Astrocyte (in vitro differentiated cells and primary cell): ENCODE measurements at places on chromosomes 16 and 17. TPM values are rescaled to one million over a fixed set of nuclear protein-coding genes. Genes with fewer than 3 reads are reported as not detected.

DNA sequence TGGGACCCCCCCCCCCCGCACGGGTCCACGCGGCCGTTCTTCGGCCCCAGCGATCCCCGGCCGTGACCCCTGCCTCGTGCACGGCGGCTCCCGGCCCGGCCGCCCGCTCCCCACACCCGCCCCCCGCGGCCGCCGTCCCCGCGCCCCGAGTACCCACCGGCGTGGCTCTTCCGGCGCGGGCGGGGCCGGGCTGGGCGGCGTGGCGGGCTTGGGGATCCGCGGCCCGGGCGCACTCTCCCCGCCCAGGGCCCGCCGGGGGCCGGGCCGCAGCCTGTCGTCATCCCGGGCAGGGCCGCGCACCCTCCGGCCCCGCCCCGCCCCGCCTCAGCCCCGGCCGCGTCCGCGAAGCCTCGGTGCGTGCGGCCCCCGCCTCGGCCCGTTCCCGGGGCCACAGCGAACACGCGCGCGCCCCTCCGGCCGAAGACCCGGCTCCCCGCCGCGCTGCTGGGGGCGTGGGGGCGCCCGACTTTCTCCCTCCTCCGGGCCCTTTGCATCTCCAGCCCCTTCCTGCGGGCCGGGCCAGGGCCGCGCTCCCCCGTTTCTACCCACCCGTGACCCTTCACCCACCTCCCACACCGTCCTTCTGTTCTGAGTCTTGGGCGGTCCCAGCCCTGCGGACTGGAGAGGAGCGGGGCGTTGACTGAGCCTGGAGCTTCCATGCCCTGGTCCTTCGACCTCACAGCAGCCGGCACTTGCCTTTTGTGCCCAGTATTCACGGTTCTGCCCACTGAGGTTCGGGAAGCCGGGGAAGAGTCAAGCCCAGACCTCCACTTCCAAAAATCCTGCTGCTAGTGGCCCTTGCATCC is 840 bp downstream of the MYO1C start:
- DNase-seq = no peak

DNA sequence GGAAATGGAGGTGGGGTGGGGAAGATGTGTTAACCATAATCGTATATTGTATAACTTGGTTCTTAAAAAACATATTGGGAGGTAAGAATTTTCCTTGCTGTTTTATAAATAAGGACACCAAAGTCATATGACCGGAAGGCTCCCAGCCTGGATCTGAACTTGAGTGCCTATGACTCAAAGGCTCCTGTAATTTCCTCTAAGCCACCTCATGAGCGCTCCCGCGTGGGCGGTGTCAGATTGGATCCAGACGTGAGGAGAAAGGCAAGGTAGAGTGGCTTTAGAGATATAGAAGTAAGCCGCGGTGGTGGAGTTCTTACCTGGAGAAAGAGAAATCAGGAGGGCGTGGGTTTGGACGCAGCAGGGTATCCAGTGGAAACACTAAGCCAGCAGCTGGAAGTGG is 196.2 kb upstream of the NLRP1 start:
- peak; percentile 85 for DNase-seq

DNA sequence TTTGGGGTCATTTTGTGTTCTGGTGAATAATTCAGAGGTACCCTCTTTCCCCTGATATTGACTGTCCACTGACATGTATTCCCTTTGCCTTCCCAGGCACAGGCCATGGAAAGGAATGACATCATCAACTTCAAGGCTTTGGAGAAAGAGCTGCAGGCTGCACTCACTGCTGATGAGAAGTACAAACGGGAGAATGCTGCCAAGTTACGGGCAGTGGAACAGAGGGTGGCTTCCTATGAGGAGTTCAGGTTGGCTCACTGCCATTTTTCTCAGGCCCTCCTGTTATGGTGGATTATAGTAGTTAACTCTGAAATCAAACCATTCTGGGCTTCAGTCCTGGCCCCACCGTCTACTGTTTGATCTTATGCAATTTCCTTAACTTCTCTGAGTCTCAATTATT is 1.6 kb upstream of the EFTUD2 start:
- DNase-seq = peak; percentile 79

DNA sequence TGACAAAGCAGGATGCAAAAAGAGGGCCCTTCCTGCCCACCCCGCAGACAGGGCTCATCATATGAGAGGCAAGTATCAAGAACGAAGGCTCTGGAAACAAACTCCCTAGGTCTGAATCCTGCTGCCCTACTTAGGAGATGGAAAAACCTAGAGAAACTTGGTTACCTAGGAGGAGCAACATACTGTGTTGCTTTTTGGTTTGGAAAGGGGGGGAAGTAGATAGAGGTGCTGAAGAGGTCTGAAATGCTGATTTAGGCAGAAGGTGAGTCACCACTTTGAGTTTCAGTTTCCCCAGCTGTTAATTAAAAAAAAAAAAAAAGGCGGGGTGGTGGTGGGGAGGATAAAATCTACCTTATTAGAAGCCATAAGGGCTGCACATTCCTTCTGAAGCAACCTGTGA is 1.5 kb downstream of the N4BP1 start:
- peak; percentile 31 for DNase-seq

DNA sequence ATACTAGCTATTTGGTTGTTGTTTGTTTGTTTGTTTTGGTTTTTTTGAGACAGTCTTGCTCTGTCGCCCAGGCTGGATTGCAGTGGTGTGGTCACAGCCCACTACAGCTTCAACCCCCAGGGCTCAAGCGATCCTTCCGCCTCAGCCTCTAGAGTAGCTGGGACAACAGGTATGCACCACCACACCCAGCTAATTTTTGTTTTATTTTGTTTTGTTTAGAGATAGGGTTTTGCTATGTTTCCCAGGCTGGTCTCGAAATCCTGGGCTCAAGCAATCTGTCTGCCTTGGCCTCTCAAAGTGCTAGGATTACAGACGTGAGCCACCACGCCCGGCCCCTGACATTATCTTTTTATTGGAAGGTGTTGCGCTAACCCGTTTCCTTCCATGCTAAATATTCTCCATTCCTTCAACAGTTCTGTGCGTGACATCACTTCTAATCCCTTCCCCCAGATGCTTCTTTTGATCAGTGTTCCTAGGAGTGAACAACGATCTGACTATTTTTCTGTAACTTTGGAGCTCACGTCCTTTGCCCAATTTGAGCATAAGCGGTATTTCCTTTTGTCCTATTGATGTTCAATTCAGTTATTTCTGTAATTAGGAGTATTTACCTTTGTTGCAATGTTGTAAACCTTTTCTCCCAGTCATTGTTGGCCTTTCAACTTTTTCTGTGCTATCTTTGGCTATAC is 30.2 kb upstream of the EMP2 start:
- no peak for DNase-seq

DNA sequence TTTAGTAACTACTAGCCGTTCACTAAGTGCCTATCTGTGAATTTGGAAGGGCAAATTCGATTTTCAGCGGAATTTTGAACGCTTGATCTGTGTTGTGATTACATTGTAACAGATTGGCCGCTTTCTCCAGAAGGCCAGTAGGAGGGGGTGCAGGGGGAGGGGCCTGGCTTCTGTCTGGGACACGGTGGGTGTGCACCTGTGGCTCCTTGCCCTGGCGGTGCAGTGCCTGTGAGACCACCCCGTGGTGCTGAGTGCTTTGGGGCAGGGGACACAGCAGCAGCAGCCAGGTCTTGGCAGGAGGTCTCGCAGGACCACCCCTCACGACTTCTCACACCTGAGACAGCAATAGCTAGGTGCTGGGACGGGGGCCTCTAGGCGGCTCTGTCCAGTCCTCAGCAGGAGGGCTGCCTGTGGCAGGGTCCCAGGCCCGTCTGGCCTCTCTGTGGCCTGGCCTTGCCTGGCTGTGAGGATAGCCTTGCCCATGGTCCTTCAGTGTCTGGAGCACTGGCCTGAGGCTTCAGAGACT is 1.8 kb downstream of the UBE2I start:
- DNase-seq = no peak

DNA sequence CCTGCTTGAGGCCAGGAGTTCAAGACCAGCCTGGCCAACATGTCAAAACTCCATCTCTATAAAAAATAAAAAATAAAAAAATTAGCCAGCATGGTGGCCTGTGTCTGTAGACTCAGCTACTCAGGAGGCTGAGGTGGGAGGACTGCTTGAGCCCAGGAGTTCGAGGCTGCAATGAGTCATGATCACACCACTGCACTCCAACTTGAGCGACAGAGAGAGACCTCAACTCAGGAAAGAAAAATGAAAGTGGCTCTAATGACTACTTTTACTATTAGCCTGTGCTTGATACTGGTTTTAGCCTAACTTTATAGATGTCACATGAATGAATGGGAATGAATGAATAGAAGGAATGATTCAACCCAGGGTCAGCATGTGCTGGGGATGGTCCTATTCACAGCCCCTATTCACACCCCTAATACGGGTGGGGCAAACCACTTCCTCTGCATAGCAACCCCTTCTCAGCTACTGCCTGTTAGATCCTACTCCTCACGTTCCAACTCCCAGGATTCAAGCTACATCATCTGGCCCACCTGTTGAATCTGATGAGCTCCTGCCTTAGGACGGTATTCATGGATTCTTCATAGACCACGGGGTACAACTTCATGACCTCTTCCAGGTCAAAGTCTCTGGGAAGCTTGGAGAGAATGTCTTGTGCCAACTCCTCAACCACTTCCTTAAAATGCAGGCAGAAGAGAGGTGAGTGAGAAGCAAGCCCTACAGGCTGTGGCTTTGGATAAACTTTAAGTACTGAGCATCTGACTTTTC is 40.5 kb downstream of the LYRM1 start:
- no peak for DNase-seq

- DNase-seq = no peak
Observed at GRCh38 chr17:10144456-10144855, 54.0 kb downstream of the GAS7 start.

DNA sequence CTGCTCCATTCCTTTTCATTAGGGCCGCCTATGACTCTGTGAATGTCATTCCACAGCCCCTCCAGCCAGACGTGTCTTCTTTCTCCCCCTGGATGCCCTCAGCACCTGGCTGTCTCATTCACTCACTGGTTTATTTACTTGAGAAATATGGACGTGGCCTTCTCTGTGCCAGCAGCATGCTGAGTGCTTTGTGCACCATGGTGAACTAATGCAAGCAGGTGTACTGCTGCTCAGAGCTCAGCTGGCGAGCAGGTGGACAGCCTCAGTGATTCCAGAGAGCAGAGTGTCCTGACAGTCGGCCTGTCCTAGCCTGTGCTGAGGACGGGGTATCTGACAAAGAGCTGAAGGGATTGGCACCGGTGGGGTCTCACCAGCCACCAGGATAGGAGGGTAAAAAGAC is 96.7 kb downstream of the GNAO1 start:
- no peak for DNase-seq

GRCh38 chr17:48997103-48997826 is at the start of gene IGF2BP1:
IGF2BP1 (plus strand) TSS chr17:48997385; CDS start chr17:48997746, 361 bp downstream.
- no peak for DNase-seq

GRCh38 chr17:77498791-77499698 is 358.3 kb downstream of the SEC14L1 start:
- DNase-seq = no peak

GRCh38 chr17:57420734-57421717 is 164.7 kb downstream of the MSI2 start:
- no peak for DNase-seq

- DNase-seq = no peak
Observed at GRCh38 chr17:81825841-81826466, 7.1 kb downstream of the MCRIP1 start.

- peak; percentile 6 for DNase-seq
Observed at GRCh38 chr16:65728167-65728566, 606.3 kb upstream of the CDH11 start.

GRCh38 chr17:3976675-3977171 is 12.5 kb upstream of the ATP2A3 start:
- no peak for DNase-seq

DNA sequence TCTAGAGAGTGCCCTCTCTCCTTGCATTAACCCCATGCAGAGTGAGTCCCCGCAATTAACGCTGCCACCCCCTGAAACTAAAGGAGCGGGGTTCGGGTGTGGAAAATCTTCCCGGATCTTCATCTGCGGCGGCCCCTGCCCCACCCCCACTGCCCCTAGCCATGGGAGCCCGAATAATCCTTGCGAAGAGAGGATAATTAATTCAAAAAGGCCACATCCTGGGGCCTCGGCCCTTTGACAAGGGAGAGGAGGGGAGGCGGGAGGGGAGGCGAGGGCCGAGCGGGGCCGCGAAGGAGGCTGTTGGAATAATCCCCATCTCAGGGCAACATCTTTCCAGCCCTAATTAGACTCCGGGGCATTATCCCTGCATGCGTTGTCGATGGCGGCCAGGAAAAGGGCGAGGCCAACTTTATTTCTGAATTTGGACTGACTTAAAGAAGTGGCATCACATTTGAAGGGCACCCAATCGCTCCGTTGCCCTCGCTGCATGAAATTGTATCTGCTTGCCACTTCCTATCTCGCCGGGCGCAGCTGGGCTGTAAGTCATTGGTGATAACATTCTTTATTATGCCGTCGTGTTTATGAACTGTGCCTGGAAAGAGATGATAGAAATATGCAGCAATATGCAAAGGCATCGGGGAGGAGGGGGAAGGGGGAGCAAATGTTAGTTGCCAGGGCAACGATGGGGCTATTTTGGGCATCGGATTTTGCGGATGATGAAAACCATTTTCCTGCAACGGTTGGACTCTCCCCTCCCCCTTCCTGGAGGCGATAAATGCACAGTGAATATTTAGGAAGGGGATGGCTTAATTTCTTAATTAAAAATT is 387.1 kb upstream of the TNRC6C start:
- DNase-seq = peak; percentile 11

Gene CD19
- total RNA-seq = not detected in 2 replicates

Gene ATP1B2
- 0.65 and 0.89 TPM in 2 replicates for total RNA-seq

Gene CLEC19A
- not detected in 2 replicates for total RNA-seq

Gene CNGB1
- total RNA-seq = not detected in 2 replicates

Gene PYDC1
- total RNA-seq = not detected in 2 replicates

Gene RAD51D
- 12.4 and 14.0 TPM in 2 replicates for total RNA-seq

Gene ITGB4
- total RNA-seq = 2.1 and 6.6 TPM in 2 replicates

Gene KRTAP4-9
- total RNA-seq = not detected in 2 replicates

Gene MYL11
- total RNA-seq = not detected in 2 replicates

Gene MMP2
- 1,220 and 1,246 TPM in 2 replicates for total RNA-seq
